Activated T-helper 1 cell treated with Interleukin-2 at 50 U/mL for 16 hours (primary cell): ENCODE measurements at places on chromosomes 12 and 14.

GRCh38 chr12:57454566-57455373, at the start of gene INHBE:
INHBE (plus strand) TSS chr12:57455307; CDS start chr12:57455537, 230 bp downstream.
- DNase-seq, result no peak

GRCh38 chr14:37172936-37173614, 669 bp upstream of the SLC25A21 start:
- no peak for DNase-seq

DNA sequence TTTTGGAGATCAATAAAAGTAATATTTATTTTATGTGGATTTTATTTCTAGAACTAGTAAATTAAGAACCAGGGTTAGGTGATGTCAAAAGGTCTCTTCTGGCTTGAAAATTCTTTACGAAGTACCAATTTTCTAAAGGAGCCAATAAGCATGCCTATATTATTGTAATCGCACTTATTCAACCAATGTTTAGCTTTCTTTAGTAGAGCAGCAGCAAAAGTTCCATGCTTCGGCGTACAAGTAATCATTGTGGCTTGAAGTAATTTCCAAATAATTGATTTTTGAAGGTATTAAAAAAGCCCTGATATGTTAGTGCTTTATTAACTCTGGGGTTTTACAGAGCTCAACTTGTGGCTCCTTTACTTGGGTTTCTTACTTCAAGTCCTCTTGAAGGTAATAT, 3.4 kb downstream of the RMST start:
- DNase-seq, result no peak

DNA sequence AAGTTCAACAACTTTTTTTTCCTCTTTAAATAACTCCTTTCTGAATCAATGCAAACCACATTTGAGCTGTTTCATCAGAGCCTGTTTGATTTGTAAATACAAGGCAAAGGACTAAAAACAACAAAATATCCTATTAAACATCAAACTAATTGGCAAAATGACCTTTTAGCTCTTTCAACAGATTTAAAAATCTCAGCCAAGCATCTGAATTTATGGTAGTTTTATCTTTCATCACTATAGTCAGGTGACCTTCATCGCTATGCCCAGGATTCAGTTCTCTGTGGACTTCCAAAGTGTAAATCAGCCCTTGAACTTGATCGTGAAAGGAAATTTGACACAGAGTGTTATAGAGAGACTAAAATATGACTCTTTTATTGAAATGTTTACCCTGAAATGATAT, 1554.5 kb upstream of the FLRT2 start:
- DNase-seq, result no peak

- no peak for DNase-seq
Observed at GRCh38 chr12:38921025-38921677, 15.8 kb upstream of the CPNE8 start.

DNA sequence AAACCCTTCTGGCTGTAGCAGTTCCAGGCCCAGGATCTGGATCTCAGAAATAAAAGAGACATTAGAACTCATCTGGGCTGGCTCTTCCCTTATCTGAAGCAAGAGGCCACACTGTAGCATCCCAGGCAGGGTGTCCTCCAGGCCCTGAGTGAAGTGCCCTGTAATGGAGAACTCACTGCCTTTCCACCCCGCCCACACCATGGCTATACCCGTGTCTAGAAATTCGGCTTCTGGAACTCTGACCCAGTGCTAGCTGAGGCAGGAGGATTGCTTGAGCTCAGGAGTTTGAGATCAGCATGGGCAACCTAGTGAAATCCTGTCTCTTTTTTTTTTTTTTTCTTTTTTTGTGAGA, 23.5 kb upstream of the PLEKHG3 start:
- no peak for DNase-seq
